ENCODE measurements at places on chromosomes 7 and 10. TPM values are rescaled to one million over a fixed set of nuclear protein-coding genes. Genes with fewer than 3 reads are reported as not detected.

CFAP69 gene
- total RNA-seq = 0.51 TPM

CYP3A4 gene
- 0.15 TPM for total RNA-seq

GLI3 gene
- 3.7 TPM for total RNA-seq

CDC14C gene
- total RNA-seq = not detected

ZNF488 gene
- 11.8 TPM for total RNA-seq

DRGX gene
- 0.15 TPM for total RNA-seq

PKD2L1 gene
- total RNA-seq = not detected

WDFY4 gene
- 0.23 TPM for total RNA-seq

- no peaks in the 10 kb centered on the region for H3K27me3 ChIP-seq
- peaks cover 17% of the 10 kb centered on the region for H3K4me1 ChIP-seq
- no peak overlapping the region for H3K27ac ChIP-seq
These were observed 48.5 kb downstream of the CPEB3 start for GRCh38 chr10:92242380-92242779.

DNA sequence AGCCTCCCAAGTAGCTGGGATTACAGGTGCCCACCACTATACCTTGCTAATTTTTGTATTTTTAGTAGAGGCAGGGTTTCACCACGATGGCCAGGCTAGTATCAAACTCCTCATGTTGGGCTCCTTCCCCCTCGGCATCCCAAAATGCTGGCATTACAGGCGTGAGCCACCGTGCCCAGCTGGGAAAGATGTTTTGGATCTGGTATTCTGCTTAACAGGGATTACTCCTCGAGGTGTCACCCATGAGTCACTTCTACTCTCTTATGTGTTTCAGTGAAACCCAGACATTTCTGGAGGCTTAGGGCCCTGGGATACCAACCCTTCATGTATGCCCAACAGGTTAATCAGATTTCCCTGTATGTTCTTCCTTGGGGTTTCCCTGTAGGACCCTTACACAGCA is 11.8 kb upstream of the OPN4 start:
- H3K27ac ChIP-seq = no peak overlapping the region
- H3K27me3 ChIP-seq = peaks cover 10% of the 10 kb centered on the region
- DNase-seq = no peak

DNA sequence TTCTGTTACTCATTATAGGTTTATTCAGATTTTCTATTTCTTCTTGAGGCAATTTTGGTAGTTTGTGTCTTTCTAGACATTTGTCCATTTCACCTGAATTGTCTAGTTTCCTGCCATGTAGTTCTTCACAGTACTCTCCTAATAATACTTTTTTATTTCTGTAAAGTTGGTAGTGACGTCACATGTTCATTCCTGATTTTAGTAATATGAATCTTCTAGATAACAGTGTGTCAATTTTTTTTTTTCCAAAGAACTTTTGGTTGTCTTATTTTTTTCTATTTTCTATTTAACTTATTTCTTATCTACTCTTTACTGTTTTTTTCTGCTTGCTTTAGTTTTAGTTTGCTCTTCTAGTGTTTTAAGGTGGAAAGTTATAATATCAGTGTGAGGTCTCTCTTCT is 197.3 kb upstream of the SHH start:
- no peaks in the 10 kb centered on the region for H3K36me3 ChIP-seq
- no peak overlapping the region for H3K4me3 ChIP-seq
- no peak for DNase-seq

DNA sequence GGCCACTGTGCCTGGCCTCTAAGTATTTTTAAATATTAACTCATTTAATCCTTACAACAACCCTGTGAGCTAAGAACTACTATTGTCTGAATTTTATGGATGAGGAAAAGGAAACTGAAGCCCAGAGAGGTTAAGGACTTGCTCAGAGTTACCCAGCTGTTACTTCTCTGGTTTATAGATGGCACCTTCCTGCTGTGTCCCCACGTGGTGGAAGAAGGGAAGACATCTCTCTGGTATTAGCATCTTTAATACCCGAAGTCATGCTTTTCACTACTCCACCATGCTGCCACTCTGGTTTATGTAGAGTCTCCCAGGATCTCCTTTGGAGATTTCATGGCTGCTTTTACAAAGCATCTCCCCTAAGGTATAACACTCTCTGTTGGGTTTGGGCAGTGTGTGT is 105.5 kb upstream of the MKLN1 start:
- H3K4me1 ChIP-seq = no peaks in the 10 kb centered on the region
- H3K36me3 ChIP-seq = no peaks in the 10 kb centered on the region
- no peaks in the 10 kb centered on the region for H3K27me3 ChIP-seq
- no peak overlapping the region for H3K27ac ChIP-seq
- no peak overlapping the region for H3K4me3 ChIP-seq

DNA sequence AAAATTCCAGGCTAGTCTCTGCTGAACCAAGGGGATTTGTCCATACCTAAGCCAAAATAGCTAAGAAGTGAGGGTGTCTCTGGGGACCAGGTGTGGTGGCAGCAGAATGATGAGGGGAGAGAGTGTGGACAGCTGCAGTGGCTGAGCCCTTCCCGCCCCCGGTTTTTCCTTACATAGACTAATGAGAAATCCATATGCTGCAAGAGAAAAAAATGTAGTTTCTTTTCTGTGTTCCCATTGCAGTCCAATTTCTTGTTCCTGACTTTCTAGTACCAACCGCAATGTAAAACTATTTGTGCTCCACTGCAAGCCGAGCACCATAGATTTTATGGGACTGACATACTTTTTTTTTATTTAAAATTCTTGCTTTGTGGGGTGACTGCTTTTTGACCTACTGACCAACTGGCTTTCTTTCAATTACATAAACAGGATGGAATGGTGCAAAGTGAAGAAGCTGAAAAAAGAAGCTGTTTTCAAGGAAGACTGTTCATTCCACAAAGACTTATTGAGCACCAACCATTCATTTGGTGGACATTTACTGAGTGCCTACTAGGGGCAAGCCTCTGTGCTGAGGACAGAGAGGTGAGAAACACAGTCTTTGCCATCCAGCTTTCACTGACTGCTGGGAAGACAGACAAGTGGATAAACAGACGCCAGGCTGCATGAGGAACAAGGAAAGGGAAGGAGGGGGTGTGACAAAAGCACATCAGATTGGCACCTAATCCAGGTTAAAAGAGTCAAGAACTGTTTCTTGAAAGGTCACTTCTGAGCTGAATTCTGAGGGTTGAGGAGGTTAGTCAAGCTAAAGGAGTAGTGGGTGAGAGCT is 9.8 kb downstream of the CEP41 start:
- no peak for DNase-seq
- no peaks in the 10 kb centered on the region for H3K27me3 ChIP-seq
- H3K27ac ChIP-seq = no peak overlapping the region
- no peaks in the 10 kb centered on the region for H3K36me3 ChIP-seq

DNA sequence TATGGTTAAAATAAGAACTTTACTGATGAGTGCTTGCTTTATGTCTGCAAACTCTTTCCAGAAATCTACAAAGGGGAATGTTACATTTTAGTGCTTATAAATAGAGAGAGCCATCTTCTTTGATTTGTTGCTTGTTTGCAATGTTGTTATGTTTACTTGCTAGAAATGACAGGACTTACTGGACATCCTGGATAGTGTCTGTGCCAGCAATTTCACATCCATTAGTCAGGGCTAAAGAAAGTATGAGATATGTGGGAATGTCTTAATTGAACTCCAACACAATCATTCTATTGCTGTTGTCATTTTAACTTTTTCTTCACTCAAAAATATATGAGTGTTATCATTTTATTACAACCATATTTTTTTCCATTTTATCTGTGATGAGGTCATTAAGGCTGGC is 453.2 kb downstream of the TNS3 start:
- no peak for DNase-seq
- no peak overlapping the region for H3K27ac ChIP-seq
- H3K27me3 ChIP-seq = peaks cover 14% of the 10 kb centered on the region
- no peaks in the 10 kb centered on the region for H3K4me1 ChIP-seq
- H3K36me3 ChIP-seq = no peaks in the 10 kb centered on the region

DNA sequence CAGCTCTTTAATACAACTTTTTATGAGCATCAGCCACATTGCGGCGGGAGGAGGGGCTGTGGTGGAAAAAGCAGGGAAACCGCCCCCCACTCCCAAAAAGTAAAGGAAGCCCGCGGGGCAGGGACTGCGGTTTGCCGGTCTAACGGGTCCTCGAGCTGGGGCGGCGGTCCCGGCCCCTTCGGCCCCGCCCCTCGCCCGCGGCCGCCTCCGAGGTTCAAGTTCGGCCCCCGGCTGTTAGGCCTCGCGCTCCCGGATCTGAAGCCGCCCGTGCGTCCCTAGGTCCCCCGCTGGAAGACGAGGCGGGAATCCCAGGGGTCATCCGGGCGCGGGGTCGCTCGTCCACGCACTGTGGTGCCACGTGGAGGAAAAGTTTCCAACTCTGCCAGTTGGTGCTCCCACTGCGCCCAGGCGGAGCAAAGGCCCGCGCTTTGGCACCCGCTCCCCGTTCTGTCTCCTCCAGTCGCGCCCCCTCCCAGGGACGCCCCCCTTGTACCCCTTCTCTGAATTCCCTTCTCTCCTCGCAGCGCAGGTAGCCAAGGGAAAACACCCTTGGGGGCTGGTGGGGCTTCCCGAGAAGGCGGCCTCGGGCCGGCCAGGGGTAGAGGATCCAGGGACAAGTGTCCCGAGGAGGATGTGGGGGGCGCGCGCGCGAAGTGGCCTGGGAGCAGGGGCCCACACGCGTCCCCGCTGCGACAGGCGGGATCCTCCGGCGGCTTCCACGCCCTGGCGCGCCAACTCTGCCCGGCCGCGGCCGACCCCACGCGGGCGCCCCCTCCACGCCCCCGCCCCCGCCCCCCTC is 798 bp upstream of the AUTS2 start:
- peaks cover 5% of the 10 kb centered on the region for H3K4me1 ChIP-seq
- H3K4me3 ChIP-seq = peak overlapping the region; percentile 63
- H3K36me3 ChIP-seq = no peaks in the 10 kb centered on the region

- H3K4me1 ChIP-seq = no peaks in the 10 kb centered on the region
- H3K27me3 ChIP-seq = peaks cover 8% of the 10 kb centered on the region
- no peak overlapping the region for H3K4me3 ChIP-seq
- H3K27ac ChIP-seq = no peak overlapping the region
- H3K36me3 ChIP-seq = no peaks in the 10 kb centered on the region
These were observed 263.5 kb upstream of the DKK1 start for GRCh38 chr10:52050429-52051047.

GRCh38 chr10:60963441-60964256 is 19.7 kb upstream of the RHOBTB1 start:
- no peak overlapping the region for H3K27ac ChIP-seq
- no peak for DNase-seq
- H3K4me3 ChIP-seq = no peak overlapping the region
- no peaks in the 10 kb centered on the region for H3K36me3 ChIP-seq
- H3K27me3 ChIP-seq = peaks cover 2% of the 10 kb centered on the region

DNA sequence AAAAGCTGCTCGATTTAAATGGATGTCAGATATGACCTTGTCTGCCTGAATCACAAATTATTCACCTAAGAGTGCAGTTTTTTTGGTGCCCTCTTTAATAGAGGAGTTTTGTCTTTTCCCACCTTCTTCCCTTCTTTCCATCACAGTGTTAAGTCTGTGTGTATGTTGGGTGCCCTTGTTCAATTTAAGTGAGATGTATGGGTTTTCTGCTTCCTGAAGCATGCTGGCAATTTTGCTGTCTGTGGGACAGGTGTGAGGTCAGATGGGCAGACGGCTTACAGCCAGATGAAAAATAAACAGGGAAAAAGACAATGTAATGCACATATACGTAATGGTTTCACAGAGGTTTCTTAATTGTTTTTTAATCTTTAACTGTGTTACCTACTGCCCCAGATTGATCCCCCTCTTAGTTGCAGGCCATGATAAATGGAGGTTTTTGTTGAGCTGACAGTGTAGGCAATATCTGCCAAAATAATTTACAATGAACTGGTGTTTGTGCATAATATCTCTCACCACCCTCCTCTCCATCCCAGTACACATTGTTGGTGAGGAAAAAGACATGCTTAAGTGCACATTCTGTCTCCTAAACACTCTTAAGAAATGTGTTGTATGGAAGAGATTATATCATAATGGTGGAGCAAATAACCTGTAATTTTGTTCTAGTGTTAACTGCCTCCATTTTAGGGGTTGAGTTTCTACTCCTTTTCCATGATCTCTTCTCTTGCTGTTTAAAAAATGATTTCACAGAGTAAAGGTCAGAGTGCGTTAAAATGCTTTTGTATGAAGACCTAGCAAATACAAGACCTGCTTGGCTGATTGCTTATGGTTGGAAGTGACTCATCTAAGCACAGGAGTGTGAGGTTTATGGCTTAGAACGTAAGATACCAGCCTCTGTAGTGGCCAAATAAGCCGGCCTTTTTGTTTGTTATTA is 123.9 kb downstream of the LRRC4 start:
- H3K27ac ChIP-seq = no peak overlapping the region
- no peaks in the 10 kb centered on the region for H3K27me3 ChIP-seq
- DNase-seq = no peak
